Hematopoietic multipotent progenitor cell (in vitro differentiated cells): ENCODE measurements at places on chromosomes 16 and 17. TPM values are rescaled to one million over a fixed set of nuclear protein-coding genes. Genes with fewer than 3 reads are reported as not detected.

- no peak for DNase-seq
Measured at GRCh38 chr17:6066183-6066948, 3.8 kb upstream of the WSCD1 start.

DNA sequence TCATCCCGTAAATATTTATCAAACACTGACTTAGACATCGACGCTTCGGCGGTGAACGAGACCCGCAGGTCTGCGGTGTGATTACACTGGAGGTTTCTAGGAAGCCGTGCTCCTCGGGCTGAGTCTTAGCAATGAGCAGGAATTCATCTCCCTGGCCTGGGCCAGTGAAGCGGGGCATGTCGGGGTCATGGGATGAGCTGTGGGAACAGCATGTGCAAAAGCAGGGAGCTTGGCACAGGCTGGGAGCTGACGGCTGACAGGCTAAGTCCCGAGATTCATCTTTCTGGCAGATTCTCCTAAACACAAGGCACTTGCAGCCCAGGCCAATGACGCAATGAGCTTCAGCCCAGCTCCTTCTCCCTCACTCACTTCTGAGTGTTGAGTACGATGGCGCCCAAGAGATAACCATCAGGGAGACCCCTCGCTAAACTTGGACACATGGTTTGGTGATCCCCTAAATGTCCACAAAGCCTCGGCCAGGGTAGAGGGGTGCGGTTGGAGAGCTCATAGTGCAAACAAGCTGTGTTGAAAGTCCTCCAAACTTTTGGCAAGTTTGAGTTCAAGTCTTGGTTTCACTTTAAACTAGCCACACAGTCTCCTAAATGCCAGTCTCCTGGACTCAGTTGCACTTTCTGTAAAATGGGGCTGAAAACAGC, 12.8 kb downstream of the CRISPLD2 start:
- no peak for DNase-seq

GRCh38 chr16:87593710-87594258, 8.5 kb upstream of the JPH3 start:
- DNase-seq = no peak

Gene DNAH17
- under 0.01 TPM for total RNA-seq

DNA sequence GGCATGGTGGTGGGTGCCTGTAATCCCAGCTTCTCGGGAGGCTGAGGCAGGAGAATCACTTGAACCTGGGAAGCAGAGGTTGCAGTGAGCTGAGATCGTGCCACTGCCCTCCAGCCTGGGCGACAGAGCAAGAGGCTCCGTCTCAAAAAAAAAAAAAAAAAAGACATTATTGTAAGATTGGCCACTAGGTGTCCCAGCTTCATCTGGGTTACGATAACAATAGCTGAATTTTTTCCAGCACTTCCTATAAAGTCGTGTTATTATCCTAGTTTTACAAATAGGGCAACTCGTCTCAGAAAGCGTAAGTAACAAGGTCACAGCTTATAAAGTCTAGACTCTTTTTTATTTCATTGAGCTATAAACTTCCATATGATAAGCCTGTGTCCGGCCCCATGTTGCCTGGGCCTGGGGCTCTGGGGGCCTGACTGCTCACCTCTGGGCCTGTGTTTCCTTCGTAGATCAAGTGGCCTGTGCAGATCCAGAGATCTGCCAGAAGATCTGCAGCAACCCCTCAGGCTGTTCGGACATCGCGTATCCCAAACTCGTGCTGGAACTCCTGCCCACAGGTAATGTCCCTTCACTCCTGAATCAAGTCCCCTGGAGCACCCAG, 60.5 kb downstream of the SLC5A11 start:
- DNase-seq = no peak

DNA sequence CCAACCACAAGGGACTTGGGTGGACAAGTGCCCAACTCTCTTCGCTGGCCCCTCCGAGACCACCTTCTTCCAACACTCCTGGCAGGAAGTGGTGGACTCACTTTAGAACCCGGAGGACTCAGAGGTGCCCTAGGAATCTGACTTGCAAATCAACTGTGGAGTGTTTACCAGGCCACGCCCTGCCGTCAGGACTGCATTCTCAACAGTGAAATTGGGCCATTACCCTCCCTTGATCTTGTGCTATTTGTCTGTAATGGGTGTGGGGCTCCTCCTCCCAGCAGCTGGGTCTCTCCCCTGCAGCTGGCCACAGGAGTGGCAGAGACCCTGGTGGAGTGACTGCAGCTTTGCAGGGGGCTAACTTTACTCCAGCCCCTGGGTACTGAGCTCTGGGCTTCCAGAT, 212.2 kb upstream of the RPL38 start:
- no peak for DNase-seq

DNA sequence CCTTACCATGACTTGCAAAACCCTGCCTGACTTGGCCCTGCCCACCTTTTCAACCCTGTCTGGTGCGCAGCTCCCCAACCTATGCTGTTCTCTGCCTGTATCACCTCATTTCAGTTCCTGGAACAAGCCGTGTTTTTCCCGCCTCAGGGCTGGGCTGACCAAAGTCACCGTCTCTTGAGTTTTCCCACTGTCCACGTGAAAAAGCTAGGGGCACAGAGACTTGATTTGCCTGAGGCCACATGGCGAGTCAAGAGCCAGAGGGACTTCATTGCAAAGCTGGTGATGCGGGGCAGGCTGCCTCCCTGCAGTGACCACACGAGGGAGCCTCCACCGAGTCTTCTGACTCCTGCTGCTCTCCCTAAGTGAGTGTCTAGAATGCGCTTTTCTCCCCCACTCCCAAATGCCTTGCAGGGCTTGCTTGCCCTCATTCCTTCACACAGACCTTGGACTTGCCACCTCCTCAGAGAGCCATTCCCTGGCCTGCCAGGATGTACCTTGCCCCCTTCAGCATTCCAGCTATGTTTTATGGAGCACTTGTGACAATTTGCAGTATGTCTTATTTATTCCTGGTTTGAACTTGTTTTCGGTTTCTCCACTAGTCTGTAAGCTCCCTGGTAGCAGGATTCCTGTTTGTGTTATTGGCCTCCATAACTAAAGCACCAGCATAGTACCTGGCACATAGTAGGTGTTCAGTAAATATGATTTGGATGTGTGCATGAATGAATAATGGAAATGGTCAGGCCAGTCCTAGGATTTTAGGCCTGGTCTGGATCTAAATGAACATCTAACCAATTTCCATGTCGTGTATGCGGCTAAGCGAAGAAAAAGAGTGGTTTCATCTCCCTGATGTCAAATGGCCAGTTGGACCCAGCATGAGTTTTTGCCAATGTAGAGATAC, 252.3 kb downstream of the SNX29 start:
- DNase-seq = peak; percentile 82

DNA sequence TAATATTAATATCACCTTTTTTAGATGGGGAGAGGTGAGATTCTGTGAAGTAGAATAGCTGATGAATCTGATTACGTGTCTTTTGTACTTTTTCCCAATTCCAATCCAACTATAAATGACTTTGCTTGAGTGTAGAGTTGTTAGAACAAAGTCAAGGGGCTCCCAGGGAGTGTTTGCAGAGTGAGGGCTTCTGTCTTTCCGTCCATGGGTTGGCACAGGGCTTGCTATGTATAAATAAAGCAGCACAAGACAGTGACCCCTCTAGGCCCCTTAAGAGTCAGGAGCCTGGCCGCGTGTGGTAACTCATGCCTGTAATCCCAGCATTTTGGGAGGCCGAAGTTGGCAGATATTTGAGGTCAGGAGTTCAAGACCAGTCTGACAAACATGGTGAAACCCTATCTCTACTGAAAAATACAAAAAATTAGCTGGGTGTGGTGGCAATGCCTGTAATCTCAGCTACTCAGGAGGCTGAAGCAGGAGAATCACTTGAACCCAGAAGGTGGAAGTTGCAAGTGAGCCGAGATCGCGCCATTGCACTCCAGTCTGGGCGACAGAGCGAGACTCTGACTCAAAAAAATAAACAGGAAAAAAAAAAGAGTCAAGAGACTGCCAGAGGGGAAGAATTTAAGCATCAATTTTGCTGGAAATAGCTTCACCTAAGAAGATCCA, 127.9 kb upstream of the HS3ST3A1 start:
- DNase-seq = no peak

Gene OR4D1
- 0.81 TPM for total RNA-seq

Gene CHTF8
- 92.6 TPM for total RNA-seq

GRCh38 chr17:16947470-16947869, 24.4 kb downstream of the TNFRSF13B start:
- DNase-seq = no peak

Gene MYCBPAP
- 5.4 TPM for total RNA-seq

Gene MGAT5B
- 0.27 TPM for total RNA-seq

DNA sequence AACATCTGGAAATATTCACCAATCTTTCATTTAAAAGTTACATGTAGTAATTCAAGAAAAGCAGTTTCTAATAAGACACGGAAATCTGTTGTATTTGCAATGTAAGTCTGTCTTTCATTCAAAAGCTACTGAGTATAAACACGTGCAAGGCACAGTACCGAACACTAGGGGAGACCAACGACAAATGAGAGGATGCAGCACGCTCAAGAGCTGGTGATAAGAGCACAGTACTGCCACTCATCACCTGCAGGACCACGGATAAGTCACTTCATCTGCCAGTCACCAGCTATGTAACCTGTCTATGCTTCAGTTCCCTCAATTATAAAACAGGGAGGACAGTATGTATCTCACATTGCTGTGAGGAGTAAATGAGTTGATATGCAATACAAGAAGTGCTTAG, 67.1 kb downstream of the CLEC18A start:
- peak; percentile 87 for DNase-seq

- no peak for DNase-seq
Measured at GRCh38 chr16:84652566-84652965, 4.3 kb downstream of the KLHL36 start.
